ENCODE measurements at places on chromosomes 2 and 18.
A peak's percentile ranks its signal among the peaks of the same experiment; 100 is the strongest.

DNA sequence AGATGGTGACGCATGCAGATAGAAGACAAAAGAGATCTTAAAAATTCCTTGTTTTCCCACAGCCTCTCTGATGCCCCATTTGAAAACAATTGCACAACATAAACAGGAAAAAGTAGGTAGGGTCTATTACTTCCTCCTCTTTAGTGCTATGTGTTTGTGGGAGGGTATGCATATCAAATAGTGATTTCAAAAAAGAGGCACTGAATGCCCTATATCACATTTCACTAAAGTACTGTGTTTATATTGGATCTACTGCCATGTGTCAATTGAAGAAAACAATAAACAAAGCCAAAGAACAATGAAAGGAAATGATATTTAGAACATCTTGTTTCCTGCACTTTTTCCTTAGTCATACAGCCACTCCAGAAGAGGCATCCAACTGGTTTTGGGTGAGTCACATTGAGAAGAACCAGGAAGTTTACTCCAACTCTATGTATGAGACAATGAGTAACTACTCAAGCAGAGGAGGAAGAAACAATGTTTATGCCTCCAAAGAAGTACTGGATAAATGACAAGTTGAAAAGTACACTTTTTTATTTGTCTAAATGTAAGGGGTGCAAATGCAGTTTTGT, 583.6 kb downstream of the FBXO15 start:
- DNase-seq = peak; percentile 7

DNA sequence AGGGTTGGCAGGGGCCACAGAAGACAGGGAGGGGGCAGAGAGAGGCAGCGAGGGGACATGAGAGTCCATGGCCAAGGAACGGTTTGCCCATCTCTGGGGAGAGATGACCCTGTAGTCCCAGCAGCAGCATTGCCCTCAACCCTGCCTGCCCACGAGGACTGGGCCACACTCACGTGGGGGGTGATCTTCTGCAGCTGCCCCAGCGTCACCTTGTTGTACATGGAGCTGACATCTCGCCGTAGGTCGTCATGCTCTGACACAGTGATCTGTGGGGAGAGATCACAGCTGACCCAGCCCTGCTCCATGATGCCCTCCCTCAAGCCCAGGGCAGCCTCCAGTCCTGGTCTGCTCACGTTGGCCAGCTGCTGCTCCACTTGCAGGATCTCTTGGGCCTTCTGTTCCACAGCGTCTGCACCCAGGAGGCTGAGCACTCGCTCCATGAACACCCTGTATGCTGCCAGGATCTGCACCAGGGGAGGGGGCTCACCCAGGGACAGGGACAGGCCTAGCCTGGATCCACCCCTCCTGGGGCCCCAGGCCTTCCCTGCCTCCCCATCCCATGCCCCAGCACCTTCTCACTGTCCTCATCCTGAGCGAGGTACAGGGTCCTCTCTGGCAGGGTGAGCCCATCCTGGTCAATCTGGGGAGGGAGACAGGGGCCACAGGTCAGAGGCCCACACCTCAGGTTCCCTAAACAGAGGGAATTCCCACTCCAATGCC, 2.8 kb downstream of the ECEL1 start:
- no peak for DNase-seq

GRCh38 chr18:27699137-27699536, 477.8 kb downstream of the CDH2 start:
- no peak for DNase-seq

DNA sequence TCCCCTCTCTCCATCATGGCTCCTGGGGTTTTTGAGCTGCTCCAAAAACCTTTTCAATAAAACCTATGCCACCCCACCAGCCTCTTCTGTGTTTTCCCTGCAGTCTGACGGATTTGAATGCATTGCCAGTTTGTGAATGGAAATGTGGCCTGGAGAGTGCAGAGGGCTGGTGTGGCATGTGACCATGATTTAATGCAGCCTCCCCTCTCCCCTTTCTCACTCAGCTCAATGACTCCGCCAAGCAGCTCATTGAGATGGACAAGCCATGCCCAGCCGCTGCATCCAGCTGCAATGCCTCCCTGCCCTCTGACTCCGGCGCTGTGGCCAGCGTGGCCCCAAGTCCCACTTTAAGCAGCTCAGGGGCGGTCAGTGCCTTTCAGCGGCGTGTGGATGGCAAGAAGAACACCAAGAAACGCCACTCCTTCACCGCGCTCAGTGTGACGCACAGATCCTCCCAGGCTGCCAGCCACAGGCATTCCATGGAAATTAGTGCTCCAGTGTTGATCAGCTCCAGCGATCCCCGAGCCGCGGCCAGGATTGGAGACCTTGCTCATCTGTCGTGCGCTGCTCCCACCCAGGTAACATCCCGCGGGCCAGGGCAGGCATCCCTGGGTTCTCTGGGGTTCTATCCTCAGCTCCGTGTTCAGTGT, 215.3 kb downstream of the SEPTIN10 start:
- no peak for DNase-seq

GRCh38 chr2:239758279-239758877, 266.8 kb downstream of the NDUFA10 start:
- DNase-seq = no peak

- DNase-seq = peak; percentile 81
These were observed 81.4 kb downstream of the BIN1 start for GRCh38 chr2:127025359-127026166.

DNA sequence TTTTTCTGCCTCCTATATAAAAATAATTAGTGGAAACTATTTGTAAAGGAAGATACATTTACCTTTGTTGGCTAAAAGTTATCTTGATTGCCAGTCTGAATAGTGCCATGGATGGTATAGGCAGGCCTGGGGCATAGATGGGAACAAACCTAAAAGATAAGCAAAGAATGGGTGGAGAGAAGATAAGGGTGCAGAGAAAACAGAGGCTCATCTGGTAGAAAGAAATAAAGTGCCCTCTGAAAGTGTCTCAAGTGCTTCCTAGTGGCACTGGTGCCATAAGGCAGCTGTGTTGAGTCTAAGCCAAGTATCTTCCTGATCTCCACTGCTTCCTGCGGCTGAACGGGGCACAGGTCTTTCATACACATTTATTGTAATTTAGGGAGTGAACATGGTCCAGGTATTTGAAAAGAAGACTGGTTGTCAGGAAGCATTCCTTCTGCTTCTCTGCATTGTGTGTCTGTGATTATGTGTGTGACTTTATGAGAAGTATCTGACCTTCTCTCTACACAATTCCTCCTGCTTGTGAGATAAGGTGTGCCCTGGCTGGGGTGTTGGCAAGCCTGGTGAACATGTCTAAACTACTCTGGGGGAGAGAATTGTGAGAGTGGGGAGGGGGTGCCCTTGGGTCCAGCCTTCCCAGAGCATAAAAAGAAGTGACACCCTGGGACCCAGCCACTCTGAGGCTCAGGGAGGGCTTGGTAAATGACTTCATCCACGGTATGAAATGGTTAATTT, 280.5 kb downstream of the CAMKMT start:
- DNase-seq = no peak

DNA sequence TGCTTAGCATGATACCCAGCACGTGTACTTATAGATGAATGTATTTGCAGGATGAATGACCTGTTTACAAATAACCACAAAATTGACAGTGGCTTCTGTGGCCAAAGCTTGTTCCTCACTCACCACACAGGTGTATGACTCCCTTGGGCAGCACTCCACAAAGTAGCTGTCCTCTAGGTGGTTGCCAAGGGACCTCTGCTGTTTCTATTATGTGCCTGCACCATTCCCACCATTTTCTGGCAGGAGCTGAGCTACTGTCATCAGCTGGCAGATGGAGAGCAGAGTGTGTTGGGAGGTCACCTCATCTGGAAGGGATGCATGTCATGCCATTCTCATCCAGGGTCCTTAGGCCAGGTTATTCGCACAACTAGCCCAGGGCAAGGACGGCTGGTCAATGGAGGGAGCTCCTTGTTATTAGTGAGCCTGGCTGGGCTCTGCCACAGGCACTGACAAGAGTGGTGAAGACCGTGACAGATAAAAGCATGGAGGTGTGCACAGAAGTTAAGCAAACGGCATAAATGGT, 37.1 kb upstream of the TRIB2 start:
- no peak for DNase-seq

DNA sequence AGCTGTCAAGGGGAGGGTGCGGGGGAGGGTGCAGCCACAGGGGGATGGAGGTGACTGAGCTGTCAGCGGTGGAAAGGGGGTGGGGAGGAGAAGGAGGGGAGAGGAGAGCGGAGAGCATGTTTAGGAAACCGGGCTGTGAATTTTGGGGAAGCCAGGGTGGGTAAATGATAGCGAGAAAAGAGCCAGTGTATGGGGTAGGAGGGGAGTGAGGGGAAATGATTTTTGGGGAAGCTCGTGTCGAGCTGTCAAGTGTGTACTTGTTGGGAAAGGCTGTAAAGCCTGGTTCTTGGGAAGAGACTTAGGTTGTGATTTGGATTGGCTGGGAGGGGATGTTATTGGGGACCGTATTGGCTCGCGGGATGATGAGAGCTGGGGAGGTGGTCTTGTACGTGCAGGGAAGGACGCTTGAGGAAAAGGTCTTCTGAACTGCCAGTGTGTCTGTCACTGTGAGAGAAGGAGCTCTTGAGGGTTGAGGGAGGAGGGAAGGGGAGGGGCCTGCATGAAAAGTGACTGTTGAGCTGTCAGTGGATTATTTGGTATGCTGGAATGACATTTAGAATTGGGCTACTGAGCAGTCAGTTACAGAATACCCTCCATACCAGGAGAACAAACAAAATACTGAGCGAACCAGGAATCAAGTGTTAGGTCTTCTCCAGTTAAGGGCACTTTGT, 1.0 kb downstream of the UBR3 start:
- peak; percentile 68 for DNase-seq
